ENCODE measurements at places on chromosomes 3 and 15. TPM values are rescaled to one million over a fixed set of nuclear protein-coding genes. Genes with fewer than 3 reads are reported as not detected.

GRCh38 chr3:112650482-112650881, 9.5 kb upstream of the CCDC80 start:
- ATAC-seq, result no peak

The EXD1 gene
- total RNA-seq, result not detected

DNA sequence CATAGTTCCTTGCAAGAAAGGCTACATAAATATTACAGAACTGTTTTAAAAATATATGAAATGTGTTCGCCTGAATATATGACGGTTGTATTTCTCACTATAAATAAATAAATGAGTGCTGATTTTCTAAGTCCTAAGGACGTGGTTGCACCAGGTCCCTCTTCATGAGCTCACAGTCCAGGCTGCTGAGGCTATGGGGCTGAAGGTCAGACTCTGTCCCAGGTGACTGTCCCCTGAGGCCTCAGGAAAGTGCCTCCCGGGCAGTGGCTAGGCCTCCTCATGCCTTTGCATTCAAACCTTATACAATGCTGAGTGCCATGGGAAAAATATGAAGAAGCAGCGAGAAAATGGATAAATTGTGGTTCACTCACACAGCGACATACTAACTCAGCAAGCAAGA, 43.5 kb upstream of the SSR3 start:
- peak; percentile 2 for ATAC-seq

DNA sequence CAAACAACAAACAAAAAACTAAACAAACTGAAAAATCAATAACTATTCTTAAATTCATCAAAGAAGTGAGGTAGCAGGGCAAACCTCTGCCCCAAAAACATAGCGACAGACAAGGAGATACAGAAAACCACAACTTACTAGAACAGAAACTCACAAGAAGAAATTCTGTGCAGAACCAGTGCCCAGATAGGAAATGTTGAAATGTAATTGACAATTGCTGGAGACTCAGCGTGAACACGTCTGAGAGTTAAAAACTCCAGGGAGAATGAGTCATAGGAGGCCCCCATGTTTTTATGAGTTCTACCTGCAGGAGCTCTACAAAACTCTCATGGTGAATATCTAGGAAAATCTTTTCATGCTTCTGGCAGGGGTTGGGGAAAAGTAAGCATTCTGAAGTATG, 95.5 kb upstream of the SETMAR start:
- ATAC-seq, result no peak

The MGA gene
- 36.8 TPM for total RNA-seq

The KNL1 gene
- 1.1 TPM for total RNA-seq

The ARL14 gene
- not detected for total RNA-seq

DNA sequence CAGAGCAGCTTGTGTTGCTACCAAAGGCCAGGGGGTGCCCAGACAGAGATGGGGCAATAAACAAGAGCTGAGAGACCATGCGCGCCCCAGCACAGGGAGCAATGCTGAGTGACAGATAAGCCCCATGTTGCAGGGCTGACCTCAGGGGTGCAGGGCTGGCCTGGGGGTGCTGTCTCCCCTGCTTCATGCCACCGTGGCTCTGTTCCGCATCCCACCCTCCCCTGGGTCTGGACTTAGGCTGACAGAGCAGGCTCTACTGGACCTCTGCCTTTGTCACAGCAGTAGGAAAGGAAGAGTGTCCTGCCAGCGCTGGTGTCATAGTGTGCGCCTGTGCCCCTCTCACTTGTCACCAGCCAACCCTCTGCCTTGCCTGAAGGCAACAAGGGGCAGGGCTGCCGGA, 67.4 kb upstream of the IQSEC1 start:
- ATAC-seq, result no peak

The GOLGA8O gene
- total RNA-seq, result 0.45 TPM

The SCN11A gene
- 0.46 TPM for total RNA-seq

The C3orf80 gene
- total RNA-seq, result 1.7 TPM

The METTL6 gene
- total RNA-seq, result 28.2 TPM

The GOLGA8J gene
- total RNA-seq, result 0.25 TPM

The EHHADH gene
- total RNA-seq, result 3.3 TPM

The SLCO2A1 gene
- total RNA-seq, result 0.31 TPM

DNA sequence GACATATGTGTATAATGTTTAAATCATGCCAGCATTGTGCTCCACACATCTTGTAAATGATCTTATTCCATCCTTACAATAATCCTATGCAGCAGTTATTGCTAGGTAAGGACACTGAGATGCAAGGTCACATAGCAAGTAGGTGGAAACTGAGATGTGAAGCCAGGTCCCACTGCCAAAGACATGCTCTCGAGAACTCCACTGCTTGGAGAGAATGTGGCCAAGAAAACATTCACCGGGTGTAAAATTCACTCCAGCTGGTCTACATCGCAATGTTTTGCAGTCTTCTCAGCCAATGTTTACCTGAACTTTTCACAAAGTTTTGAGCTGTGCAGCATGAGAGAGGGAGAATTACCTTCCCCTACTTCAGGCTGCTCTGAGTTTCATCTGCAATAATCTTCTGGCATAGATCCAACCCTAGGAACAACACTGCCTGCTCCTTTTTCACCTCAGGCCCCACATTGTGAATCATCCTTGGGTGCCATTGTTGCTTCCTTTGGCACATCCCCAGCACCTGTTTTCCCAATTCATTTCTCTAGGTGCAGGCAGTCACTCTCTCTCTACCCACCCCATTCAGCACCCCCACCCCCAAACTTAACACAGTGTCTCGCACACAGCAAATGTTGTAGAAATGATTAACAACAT, 53.5 kb upstream of the PRTG start:
- ATAC-seq, result no peak

The ADAMTS17 gene
- total RNA-seq, result 0.43 TPM

All from motor neuron (in vitro differentiated cells).